ENCODE measurements at places on chromosomes 4 and X.
A peak's percentile ranks its signal among the peaks of the same experiment; 100 is the strongest.

DNA sequence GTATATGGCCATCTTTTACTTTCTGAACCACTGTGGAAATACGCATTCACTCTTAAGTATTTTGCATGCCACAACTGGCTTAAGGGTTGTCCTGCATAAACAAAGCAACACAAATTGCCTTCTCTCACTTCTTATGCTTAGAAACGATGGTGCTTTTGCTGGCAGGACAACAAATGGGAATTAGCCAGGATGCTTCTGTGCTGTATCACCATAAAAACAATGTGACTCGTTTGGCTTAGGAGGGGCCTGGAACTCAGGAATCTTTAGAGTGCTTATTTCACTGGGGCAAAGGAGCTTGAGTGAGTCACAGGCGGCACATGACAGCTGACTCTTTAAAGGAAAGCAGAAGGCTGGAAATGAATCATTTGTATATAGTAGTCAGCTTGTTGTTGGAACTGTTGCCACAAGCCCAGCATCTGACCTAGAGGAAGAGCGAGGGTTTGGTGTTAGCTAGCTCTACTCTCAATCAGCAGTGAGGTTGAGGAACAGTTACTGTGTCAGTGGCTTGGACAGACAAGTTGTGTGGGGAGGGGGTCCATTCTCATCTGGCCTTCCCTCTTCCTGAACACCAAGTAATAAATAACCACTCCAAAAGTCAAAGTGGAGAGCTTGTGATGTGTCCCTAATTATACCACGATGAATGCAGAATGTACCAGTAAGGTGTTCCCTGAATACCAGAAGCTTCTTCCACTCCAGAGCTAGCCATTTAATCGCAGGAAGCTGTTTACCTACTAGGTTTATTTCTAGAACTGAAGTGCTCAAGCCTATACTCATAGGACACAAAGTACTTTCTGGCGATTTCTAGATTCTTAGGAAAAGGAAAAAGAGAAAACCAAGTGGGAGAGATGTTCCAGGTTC, 293.1 kb downstream of the CAMK2D start:
- peak; percentile 99 for DNase-seq

DNA sequence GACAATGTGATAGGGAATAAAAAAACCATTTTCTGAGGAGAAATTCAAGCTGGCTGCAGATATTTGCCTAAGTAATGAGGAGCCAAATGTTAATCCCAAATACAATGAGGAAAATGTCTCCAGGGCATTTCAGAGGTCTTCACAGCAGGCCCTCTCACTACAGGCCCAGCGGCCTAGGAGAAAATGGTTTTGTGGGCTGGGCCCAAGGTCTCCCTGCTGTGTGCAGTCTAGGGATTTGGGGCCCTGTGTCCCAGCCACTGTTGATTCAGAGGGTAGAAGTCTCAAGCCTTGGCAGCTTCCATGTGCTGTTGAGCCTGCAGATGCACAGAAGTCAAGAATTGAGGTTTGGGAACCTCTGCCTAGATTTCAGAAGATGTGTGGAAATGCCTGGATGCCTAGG, 778.7 kb downstream of the CENPC start:
- DNase-seq, result no peak

DNA sequence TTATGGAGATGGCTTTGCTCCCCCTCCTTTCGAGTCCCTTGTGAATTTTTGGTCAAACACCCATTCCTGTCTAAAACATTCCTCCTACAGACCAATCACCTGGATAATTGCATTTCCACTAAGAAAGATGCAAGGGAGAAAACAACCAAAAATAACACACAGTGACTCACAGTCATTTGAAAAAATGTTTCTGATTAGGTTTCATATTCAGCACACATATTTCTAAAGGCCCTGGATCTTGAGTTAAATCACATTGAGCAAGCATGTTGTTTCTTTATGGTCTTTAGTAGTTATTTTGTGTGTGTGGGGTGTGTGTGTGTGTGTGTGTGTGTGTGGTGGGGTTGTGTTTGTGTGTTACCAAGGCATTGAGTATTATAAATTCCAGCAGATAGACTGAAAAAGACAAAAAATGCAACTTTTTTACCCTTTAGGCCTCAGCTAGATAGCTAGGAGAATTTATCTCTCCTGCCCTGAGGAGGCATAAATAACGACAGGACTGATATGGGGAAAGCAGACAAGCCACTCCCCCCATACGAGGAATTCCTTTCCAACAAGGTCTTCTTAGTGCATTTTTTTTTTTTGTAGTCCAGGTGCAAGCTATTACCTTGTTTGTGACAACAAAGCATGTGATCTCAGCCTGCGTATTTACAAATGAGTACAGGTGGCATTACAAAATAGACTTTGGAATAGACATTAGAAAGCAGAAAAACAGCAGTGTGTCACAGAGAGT, 265.4 kb upstream of the ADGRL3 start:
- DNase-seq, result no peak

DNA sequence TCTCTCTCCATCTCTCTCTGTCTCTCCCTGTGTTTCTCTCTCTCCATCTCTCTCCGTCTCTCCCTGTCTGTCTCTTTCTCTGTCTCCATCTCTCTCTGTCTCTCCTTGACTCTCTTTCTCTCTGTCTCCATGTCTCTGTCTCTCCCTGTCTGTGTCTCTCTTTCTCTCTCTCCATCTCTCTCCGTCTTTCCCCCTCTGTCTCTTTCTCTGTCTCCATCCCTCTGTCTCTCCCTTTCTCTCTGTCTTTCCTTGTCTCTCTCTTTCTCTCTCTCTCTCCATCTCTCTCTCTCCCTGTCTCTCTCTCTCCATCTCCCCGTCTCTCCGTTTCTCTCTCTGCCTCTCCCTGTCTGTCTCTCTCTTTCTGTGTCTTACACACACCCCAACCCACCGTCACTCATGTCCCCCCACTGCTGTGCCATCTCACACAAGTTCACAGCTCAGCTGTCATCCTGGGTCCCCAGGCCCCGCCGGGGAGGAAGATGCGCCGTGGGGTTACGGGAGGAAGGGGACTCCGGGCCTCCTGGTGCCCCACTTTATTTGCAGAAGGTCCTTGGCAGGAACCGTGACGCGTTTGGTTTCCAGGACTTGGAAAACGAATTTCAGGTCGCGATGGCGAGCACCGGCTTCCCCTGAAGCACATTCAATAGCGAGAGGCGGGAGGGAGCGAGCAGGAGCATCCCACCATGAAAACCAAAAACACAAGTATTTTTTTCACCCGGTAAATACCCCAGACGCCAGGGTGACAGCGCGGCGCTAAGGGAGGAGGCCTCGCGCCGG, 1.2 kb upstream of the SHOX start:
- DNase-seq, result no peak

- no peak for DNase-seq
These were observed 2.4 kb upstream of the CFAP299 start for GRCh38 chr4:80333121-80333520.

- DNase-seq, result no peak
These were observed 1464.0 kb downstream of the PCDH7 start for GRCh38 chr4:32184186-32184585.

DNA sequence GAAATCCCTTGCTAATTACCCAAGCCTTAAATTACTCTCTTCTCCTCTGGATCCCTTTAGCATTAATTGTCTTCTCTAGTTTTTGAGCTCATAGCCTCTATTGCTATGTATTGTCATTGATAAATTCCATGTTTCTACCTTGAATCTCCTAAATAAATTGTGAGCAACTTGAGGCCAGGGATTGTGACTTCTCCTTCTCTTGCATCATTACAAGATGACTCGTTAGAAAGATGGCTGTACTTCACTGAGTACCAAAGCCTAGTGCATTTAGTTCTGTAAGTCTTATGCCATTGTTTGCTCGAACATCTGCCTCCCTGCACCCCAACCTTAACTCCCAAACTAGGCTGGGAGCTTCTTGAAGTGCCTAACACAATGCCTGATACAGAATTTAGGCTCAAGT, 15.3 kb downstream of the VSIG4 start:
- no peak for DNase-seq

GRCh38 chrX:18424482-18425198, 768 bp upstream of the CDKL5 start:
- DNase-seq, result no peak

- DNase-seq, result no peak
These were observed 1.3 kb downstream of the STOX2 start for GRCh38 chr4:183906489-183906738.

GRCh38 chr4:26863512-26863911, 2.9 kb downstream of the STIM2 start:
- no peak for DNase-seq

DNA sequence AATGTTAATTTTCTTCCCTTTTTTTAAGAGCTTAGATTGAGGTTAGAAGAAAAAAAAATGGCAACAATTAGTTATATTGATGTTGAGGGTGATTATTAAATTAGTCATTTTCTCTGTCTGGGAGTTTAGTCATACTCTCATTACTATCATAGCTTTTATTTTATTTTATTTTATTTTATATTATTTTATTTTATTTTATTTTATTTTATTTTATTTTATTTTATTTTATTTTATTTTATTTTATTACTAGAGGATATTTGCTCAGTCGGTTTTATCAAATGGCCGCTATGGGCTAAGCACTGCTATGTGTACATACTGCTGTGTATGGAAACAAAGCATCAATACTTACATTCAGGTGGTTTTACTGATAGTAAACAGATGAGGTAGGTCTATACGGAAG, 239.5 kb downstream of the RAPGEF2 start:
- DNase-seq, result no peak

DNA sequence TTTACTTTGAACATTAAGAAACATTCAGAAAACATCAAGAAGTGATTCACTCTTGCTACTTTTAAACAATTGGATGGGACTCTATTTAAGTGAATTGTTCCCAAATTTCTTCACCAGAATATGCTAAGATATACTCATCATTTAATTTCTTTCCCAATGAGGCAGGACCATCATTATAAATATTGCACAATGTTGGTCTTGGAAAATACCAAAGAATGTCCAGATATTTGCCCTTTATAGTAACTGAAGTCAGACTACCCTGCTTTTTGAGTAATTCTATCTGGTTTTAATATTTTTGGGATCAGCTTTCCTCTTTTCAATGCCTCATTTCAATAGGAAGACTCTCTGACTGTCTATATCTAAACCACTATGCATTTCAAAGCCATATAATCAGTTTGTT, 129.4 kb upstream of the TENM3 start:
- DNase-seq, result peak; percentile 2

DNA sequence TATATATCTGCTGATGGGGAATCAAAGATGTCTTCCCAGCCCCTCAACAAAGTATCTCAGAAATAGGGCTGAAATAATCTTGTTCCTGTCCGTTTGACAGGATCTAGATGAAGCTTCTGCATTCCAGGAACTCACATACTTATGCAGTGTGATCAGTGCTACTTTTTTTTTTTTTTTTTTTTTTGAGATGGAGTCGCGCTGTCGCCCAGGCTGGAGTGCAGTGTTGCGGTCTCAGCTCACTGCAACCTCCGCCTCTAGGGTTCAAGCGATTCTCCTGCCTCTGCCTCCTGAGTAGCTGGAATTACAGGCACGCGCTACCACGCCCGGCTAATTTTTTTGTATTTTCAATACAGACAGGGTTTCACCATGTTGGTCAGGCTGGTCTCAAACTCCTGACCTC, 36.4 kb downstream of the DHX15 start:
- DNase-seq, result no peak

- no peak for DNase-seq
These were observed 346.8 kb downstream of the RAB28 start for GRCh38 chr4:13137390-13137789.

DNA sequence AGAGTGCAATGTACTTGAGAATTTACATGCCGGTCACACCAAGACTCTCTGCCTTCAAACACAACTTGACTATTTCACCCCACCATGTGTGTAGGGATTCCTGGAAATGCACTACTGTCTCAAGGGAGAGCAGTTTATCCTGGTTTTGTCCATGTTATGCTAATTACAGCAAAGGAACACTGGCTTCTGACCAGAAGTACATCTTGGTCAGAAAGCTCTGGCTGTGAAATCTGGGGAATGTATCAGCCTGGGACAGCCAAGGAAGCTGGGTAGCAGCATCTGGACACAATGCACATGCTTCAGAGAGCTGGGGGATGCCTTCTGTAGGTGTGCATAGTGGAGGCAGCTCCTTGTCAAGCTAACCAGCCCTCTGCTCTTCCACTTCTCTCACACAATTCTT, 1432.6 kb upstream of the TENM3 start:
- DNase-seq, result no peak

DNA sequence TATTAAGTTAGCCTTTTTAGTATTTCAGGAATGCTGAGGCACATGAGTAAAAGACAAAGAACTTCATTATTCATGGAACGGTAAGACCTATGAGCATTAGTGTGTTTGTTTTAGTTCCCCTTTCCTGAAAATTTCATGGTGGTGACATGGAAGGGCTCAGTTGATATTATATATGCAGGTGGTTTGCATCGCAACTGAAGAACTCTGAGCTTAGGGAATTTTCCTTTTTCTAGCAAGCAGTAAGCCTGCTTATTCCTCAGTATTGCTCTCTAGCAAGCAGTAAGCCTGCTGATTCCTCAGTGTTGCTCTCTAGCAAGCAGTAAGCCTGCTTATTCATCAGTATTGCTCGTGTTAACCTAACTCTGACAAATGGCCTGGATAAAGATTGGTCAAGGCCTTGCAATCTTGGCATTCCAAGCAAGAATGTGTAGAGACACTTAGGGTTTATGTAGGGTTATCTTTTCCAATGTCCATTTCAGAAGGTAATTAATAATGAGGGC, 37.7 kb upstream of the MAGEB18 start:
- no peak for DNase-seq

- no peak for DNase-seq
These were observed 14.3 kb upstream of the AWAT1 start for GRCh38 chrX:70219938-70220764.

DNA sequence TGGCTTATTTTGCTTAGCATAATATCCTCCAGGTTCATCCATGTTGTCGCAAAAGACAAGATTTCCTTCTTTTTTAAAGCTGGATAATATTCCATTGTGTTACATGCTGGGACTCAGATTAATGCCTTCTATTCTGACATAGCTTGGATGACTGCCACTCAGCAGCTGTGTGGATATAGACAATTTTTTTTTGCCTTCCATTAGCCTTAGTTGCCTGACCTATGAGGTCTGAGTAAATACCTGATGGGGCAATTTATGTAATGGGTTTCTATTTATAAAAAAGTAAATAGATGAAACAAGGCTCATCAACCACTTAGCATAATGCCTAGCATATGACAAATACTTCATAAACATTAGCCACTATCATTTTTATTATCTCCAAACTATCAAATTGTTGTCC, 515.4 kb downstream of the ZNF674 start:
- no peak for DNase-seq

DNA sequence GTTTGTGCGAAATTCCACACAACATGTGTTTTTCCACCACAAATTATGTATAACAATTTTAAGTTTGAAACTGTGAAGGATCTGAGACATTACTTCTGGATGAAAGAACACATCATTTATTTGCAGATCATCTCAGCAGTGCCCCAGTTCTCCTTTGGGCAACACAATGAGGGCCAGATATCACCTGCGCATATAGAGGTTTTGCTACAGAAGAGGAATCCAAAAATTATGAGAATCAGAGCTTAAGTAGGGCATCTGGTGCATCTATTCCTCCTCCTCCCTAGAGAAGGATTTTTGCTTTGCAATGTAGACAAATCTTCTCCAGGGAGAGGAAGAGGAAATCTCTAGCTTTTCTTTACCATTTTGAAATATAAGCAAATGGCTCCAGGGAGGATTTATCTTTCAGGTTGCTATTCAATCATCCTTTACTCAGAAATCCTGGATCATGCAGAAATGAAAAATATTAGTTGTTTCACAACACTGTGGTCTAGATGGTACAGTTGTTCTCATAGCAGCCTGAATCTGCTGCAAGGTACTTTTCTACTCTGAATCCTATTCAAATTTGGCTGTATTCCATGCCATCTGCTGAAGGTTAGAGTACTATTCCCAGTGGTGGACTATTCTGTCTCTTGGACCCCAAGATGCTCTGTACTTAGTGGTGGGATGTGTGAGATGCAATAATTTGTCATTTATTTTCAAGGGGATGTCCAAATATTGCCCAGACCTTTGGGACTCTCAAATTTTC, 132.1 kb downstream of the SNCA start:
- no peak for DNase-seq

Data from AG04449 (cell line).